ENCODE measurements at places on chromosomes 16 and 17.

GRCh38 chr16:50683689-50684374 is 2.7 kb upstream of the SNX20 start:
- DNase-seq, result no peak

GRCh38 chr16:51710905-51711563 is 560.0 kb upstream of the SALL1 start:
- no peak for DNase-seq

DNA sequence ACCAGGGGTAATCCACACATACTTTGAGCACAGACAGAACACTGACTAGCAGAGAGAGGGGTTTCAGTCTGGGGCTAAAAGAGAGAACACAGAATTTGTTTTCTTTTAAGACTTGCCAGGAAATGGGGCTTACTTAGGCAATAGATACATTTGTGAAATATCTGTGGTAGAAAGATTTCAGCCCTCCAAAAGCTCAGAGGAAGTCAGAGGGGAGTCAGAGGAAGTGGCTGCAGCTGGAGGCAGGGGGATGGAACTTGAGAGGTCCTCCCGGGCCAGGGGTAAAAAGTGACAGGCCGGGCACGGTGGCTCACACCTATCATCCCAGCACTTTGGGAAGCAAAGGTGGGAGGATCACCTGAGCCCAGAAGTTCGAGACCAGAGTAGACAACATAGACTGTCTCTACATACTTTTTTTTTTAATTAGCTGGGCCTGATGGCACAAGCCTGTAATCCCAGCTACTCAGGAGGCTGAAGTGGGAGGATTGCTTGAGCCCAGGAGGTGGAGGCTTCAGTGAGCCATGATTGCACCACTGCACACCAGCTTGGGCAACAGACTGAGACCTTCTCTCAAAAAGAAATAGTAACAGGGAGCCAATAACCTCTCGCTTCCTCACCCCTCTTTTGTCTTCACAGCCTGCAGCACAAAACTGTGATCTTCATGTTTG is 49.9 kb downstream of the NLRC5 start:
- no peak for DNase-seq

- DNase-seq, result no peak
Measured at GRCh38 chr17:50437409-50437808, 11.4 kb downstream of the ACSF2 start.

- no peak for DNase-seq
Measured at GRCh38 chr17:45361976-45362375, 45.2 kb upstream of the MAP3K14 start.

DNA sequence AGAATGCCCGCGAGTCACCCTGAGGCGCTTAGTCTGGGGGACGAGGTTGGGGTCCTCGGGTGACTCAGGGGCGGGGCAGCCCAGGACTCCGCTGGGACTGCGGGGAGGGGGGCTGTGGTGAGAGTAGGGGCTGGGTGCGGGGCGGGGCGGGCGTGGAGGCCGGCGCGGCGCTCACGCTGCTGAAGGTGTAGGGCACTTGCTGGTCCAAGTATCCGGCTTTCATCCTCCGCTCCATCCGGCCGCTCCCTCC is 832 bp downstream of the ETV4 start:
- no peak for DNase-seq

DNA sequence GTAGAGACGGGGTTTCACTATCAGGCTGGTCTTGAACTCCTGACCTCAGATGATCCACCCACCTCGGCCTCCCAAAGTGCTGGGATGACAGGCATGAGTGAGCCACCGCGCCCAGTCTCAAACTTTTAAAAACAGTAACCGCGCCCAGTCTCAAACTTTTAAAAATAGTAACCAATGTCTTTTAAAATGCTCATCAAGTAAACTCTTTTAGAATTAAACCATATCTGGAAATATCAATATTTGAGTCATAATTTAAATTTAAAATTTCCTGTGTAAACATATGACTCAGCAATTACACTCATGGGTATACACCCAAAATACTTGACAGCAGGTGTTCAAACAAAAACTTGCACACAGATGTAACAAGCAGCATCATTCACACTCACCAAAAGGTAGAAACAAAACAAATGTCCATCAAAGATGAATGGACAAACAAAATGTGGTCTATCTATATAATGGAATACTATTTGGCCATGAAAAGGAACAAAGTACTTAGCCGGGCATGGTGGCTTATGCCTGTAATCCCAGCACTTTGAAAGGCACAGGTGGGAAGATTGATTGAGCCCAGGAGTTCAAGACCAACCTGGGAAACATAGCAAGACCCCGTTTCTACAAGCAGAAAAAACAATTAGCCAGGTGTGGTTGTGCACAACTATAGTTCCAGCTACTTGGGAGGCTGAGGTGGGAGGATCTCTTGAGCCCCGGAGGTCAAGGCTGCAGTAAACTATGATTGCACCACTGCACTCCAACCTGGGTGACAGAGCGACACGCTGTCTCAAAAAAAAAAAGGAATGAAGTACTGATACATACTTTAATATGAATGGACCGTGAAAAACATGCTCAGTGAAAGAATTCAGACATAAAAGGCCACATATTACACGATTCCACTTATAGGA is 20.2 kb downstream of the ENPP7 start:
- no peak for DNase-seq

- DNase-seq, result no peak
Measured at GRCh38 chr17:44266402-44267164, 1.4 kb downstream of the SLC4A1 start.

- no peak for DNase-seq
Measured at GRCh38 chr17:1398028-1398427, 2.0 kb downstream of the YWHAE start.

DNA sequence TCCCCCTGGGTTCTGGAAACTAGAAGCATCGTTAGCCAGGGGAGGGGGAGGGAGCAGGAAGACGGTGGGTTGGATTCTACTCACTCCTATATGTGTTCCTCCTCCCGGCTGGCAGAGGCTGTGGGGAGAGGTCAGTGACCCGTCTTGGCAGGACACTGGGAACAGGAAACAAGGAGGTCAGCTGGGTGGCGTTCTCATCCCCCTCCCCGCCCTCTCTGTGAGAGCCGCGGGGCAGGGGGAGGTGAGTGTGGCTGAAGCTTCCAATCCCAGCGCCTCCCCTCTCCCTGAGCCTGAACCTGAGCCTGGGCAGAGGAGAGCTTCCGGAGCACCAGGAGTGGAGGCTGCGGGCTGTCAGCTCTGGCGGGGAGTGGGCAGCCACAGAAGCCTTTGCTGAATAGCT is 12.5 kb downstream of the GPRC5C start:
- DNase-seq, result no peak
